Muscle of leg (tissue), 16 donors: ENCODE measurements at places on chromosomes 7 and 10. TPM values are rescaled to one million over a fixed set of nuclear protein-coding genes. Genes with fewer than 3 reads are reported as not detected.

DNA sequence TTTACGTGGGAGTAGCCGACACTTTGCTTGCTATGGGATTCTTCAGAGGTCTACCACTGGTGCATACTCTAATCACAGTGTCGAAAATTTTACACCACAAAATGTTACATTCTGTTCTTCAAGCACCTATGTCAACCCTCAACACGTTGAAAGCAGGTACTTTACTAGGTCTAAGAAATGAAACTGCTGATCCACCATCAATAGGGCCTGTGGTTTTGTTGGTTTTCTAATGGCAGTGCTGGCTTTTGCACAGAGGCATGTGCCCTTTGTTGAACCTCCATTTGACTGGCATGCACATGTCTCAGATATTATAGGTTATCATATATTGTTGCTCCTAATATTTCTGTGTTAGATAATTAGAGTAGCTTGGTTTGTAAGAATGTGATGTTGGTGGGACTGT is 123.8 kb downstream of the CFTR start:
- no peaks in the 10 kb centered on the region for H3K4me1 ChIP-seq
- H3K4me3 ChIP-seq = no peak overlapping the region
- no peaks in the 10 kb centered on the region for H3K27me3 ChIP-seq
- no peak for DNase-seq
- no peak overlapping the region for H3K27ac ChIP-seq
- no peaks in the 10 kb centered on the region for H3K36me3 ChIP-seq

DNA sequence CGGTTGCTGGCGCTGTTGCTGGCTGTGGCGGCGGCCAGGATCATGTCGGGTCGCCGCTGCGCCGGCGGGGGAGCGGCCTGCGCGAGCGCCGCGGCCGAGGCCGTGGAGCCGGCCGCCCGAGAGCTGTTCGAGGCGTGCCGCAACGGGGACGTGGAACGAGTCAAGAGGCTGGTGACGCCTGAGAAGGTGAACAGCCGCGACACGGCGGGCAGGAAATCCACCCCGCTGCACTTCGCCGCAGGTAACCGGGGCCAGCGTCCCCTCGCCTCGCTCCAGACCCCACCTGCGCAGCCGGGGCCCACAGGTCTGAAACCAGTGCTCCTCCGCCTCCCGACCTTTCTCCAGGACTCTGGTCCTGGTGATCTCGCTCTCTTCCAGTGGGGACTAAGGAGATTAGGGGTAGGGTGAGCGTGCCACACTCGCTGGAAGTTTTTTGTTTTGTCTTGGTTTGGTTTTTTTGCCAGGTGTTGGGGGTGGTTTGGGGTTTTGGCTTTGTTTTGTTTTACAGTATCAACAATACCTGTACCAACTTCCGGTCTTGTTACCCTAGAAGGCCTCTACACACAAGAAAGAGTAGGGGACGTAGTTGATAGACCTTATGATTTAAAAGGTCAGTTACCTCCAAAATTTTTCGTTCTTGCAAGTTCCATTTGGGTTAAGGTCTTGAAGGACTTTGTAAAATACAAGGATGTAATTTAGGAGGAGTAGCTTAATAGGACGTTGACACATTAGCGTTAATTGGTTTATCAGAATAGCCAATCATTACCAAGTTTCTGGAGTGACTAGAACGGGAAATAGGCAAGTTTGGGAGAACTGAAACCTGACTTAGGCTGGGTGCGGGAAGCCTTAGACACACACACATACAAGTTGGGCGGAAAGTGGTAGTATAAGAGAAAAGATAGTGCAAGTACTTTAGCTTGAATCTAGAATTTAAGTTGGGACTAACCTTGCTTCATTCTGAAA is 704 bp downstream of the TNKS2 start:
- peak overlapping the region; percentile 86 for H3K4me3 ChIP-seq
- peak; percentile 79 for DNase-seq
- H3K36me3 ChIP-seq = peaks cover 3% of the 10 kb centered on the region
- no peaks in the 10 kb centered on the region for H3K4me1 ChIP-seq

DNA sequence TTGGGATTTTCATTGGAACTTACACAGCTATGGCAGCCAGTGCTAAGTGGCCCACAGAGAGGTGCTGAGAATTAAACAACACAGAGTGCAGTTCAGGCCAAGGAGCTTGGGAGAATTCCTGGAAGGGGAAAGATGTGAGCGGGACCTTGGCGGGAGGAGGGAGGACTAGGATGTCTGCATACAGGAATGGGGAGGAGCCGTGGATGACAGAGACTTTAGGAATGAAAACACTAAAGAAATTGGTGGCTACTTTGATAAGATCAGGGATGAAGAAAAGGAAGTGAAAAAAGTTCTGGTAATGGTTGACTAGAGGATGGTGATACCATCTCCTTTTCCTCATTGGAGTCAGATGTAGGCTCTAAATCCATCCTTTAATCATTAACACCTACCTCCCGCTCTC is 234.2 kb upstream of the FZD8 start:
- no peak overlapping the region for H3K27ac ChIP-seq
- H3K4me1 ChIP-seq = peaks cover 38% of the 10 kb centered on the region
- DNase-seq = peak; percentile 77
- no peaks in the 10 kb centered on the region for H3K36me3 ChIP-seq
- H3K27me3 ChIP-seq = no peaks in the 10 kb centered on the region
- H3K4me3 ChIP-seq = no peak overlapping the region

GRCh38 chr10:6273351-6273750 is 70.6 kb downstream of the PFKFB3 start:
- no peak overlapping the region for H3K27ac ChIP-seq
- no peaks in the 10 kb centered on the region for H3K36me3 ChIP-seq
- H3K4me3 ChIP-seq = no peak overlapping the region
- peak; percentile 40 for DNase-seq

GRCh38 chr10:123560301-123561140 is 105.6 kb upstream of the GPR26 start:
- no peak for DNase-seq
- H3K27ac ChIP-seq = no peak overlapping the region
- no peaks in the 10 kb centered on the region for H3K36me3 ChIP-seq
- H3K4me1 ChIP-seq = no peaks in the 10 kb centered on the region
- H3K4me3 ChIP-seq = no peak overlapping the region

Gene PSAP
- total RNA-seq = 414 TPM

Gene SLC29A3
- 1.7 TPM for total RNA-seq

Gene EN2
- 0.09 TPM for total RNA-seq

Gene FAM237B
- not detected for total RNA-seq

Gene FGL2
- 21.7 TPM for total RNA-seq

Gene GIMAP8
- total RNA-seq = 4.9 TPM
